Natural killer cell (primary cell): ENCODE measurements at places on chromosomes 6 and 20. TPM values are rescaled to one million over a fixed set of nuclear protein-coding genes. Genes with fewer than 3 reads are reported as not detected.

Gene FOXF2
- total RNA-seq: not detected

Gene SLC22A16
- not detected for total RNA-seq

Gene ANKRD66
- not detected for total RNA-seq

Gene RAMACL
- total RNA-seq: 0.68 TPM

Gene ULBP2
- total RNA-seq: 2.4 TPM

Gene ADAM33
- not detected for total RNA-seq

Gene RARS2
- total RNA-seq: 21.8 TPM

Gene THBD
- total RNA-seq: 2.8 TPM

Gene HLA-F
- 1,125 TPM for total RNA-seq

Gene CYP24A1
- total RNA-seq: not detected

GRCh38 chr6:7786214-7786661 lies 60.3 kb downstream of the BMP6 start:
- DNase-seq: no peak

DNA sequence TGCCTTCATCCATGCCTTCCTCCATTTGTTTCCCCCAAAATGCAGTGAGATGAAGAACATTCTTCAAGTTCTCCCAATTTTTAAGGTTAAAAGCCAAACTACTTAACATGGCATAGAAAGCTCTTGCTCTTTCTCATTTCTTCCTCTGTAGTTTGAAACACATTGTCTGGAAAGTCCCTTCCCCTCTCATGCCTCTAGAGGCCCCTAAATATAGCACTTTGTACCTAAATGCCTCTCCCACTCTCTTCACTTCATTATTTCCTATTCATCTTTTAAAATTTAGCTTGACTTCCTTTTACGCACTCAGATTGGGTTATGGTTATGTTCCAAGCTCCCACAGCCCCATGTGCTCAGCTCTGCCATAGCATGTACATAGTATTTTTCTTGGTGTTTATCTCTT lies 389.3 kb downstream of the HDGFL1 start:
- no peak for DNase-seq

DNA sequence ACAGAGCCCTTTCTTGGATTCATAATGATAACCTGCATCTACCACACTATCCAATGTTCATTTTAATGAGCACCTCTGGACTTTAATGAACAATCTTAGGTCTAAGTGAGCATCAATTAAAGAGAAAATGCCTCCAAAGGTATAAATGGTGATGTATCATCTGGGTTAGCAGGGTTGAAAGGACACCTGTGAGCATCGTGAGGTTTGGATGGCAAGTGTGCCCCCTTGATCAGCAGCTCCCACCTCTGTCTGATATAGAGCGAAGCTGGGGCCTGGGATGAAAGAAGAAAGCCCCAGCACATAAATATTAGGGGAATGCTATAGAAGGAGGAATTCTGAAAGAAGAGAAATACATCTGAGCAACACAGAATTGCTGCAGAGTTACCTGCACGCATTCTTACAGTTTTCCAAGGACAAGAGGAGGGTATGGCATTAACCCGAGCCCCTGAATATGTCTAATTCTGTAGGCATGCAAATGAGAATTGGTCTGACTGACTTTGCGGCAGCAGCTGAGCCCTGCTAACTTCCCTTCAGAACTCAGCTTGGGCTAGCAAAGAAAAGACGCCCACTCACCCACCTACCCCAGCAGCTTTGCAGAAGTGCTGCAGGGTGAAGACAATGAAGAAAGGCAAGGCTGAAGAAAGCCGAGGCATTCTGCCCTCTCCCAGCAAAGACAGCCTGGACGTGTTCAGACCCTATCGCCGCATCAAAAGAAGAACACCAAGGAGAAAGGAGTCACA lies 136.2 kb downstream of the GMPR start:
- no peak for DNase-seq

- DNase-seq: no peak
Measured at GRCh38 chr20:62529896-62530642, 54.3 kb upstream of the GATA5 start.

GRCh38 chr6:35018182-35018519 lies 123.0 kb downstream of the TCP11 start:
- no peak for DNase-seq

GRCh38 chr6:22295145-22295544 lies 1.7 kb downstream of the PRL start:
- DNase-seq: no peak

DNA sequence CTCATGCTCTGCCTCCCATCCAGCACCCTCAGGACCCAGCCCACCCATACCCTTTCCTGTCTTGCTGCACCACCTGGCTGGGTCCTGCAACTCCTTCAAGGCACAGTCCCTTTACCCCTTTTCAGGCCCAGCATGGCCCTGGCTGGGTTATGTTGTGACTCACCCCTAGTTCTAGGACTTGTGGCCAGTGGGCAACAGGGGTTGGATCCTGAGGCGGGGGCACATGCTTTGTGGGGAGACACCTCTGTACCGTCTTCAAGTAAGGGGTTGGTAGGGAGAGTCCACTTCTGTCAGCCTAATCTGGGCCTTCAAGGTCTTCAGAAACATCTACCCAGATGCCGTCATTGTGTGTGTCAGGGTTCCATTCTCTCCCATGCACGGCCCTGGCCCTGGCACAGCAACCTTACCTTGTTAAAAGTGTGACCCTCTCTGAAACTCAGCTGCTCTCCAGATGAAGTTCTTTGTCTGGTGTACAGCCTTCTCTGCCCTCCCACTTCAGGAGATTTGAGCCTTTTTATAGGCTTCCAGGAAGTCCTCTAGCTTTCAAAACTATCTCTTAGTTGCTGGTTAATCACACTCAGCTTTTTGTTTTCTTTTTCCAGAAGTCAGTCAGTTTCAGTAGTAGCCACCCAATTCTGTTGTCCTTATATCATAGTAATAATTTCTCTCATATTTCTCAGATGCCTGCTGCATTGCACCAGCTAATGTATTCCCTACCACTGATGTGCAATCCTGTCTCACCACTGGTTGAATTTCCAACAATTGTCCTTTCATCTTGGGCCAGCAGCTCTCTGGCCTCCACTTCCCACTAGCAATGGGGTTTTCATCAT lies 107.3 kb downstream of the NRN1 start:
- no peak for DNase-seq

DNA sequence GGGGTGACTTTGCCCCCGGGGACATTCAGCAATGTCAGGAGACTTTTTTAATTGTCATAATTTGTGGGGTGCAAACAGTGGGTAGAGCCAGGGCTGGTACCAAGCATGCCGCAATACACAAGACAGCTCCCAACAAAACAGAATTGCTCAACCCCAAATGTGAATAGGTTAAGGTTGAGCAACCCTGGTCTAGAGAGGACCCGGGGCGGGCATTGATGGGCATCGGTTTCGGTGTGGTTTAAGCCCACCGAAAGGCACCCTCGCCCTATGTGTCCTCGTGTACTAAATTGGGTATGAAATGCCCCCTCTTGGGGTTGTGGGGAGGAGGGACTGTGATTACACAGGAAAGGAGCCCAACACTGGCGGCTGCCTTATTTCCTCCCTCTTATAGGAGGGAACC lies 36.0 kb downstream of the KIAA1755 start:
- no peak for DNase-seq

GRCh38 chr20:46999801-47000465 lies 105.3 kb downstream of the EYA2 start:
- no peak for DNase-seq

- no peak for DNase-seq
Measured at GRCh38 chr6:134938896-134939295, 11.0 kb downstream of the ALDH8A1 start.

DNA sequence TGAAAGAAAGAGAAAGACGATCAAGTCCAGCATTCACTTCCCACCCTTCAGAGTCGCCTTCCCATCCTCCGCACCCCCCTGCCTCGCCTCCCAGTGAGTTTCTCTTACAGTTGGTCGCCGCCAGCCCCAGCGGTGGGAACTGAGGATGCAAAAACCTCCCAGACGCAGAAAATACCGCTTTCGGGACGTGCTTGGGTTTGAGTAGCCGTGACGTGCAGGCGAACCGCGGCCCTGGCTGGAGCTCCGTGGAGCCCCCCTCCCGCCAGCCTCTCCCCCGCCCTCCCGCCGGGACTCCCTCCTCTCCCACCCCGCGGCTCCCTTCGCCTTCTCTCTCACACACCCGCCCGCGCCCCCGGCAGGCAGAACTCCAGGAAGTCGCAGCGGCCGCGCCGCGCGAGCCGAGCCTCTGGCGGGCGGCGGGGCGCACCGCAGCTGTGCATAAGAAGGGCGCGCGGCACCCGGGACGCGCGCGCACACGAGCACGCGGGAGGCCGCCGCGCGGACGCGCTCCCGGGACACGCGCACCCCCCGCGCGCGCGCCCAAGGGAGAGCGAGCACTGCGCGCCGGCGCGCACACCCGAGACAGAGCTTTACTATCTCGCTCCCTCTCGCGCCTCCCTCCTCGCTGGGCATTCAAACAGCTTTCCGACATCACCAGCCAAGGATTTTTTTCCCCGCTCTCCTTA lies at the start of gene ADGRB3:
Gene ADGRB3 (plus strand): TSS at position 557 of the 686 bp plus-strand sequence. CDS start 3,394 bp downstream, outside the sequence.
- DNase-seq: peak; percentile 43

DNA sequence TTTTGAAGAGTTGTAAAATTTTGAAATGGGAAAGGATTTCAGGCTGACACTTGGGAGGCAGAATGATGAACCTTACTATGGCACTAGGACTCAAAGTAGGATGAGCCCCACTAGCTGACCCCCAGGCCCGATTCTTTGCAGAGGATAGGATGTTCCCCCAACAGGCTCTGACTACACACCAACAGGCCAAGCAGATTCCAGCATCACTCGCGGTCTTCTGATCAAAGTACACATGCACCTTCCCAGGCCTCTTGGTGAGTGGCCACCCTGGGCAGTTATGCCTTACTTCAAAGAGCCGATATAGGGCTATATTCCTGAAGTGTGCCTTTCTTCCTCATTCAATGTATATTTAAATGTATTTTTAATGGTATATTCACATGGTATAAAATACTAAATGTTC lies 117.6 kb upstream of the TMEM181 start:
- DNase-seq: no peak

GRCh38 chr6:118905851-118906250 lies 11.9 kb downstream of the ASF1A start:
- no peak for DNase-seq

- DNase-seq: no peak
Measured at GRCh38 chr20:29427201-29428060, 1830.0 kb upstream of the DEFB115 start.

GRCh38 chr6:27591699-27592480 lies 119.0 kb upstream of the ZNF184 start:
- no peak for DNase-seq

- DNase-seq: no peak
Measured at GRCh38 chr20:52105442-52106422, 85.8 kb downstream of the ZFP64 start.

DNA sequence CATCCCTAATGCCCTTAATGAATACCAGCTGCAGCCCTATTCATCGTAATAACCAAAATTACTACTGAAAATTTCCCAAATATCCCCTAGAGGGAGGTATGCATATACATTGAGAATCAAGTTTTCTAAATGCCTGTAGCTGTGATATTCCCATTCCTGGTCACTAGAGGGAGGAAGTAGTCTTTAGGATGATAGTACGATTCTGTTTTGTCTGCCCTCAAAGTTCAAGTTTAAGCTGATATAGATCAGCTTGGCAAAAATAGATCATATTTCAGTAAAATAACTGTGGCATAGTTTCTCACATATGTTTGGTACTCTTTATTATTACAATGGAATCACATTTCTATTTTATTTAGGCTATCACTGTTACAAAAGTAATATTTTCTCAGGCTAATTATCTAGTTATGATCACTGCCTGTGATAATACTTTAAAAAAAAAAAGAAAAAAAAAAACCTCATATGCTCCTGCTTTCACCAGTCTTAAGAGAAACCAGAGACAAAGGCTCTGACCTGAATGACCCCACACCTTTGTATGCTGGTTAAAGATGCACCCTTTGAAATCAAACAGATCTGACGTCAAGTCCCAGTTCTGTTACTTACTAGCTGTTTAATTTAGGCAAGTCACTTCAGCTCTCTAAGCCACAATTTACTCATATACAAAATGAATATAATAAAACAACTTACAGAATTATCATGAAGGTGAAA lies 11.0 kb downstream of the TSPYL1 start:
- DNase-seq: no peak

GRCh38 chr6:63188828-63189227 lies 22.4 kb upstream of the FKBP1C start:
- DNase-seq: no peak
